ENCODE measurements at places on chromosomes 5 and 9. TPM values are rescaled to one million over a fixed set of nuclear protein-coding genes. Genes with fewer than 3 reads are reported as not detected.

- DNase-seq: no peak
Observed at GRCh38 chr9:134502809-134503211, 138.8 kb upstream of the COL5A1 start.

C5orf58 gene
- 0.49 TPM for polyA plus RNA-seq

DNA sequence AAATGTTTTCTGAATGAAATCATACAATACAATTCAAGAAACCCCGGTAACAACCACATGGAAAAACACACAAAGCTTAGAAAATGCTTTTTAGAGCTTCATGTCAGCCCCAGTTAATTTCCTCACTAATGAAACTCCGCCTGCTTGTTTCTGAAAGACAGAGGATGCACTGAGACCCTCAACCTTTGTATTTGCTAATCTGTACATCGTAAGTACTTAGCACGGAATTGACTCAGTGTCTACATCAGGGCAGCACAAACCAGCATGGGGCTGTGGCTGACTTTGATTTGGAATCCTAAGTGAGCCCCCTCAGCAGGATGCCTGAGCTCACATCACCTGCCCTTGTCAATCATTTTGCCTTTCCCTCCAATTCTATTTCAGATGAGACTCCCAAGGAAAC is 499.1 kb upstream of the MPDZ start:
- no peak for DNase-seq

- no peak for DNase-seq
Observed at GRCh38 chr5:128412145-128412930, 125.7 kb downstream of the FBN2 start.

DNA sequence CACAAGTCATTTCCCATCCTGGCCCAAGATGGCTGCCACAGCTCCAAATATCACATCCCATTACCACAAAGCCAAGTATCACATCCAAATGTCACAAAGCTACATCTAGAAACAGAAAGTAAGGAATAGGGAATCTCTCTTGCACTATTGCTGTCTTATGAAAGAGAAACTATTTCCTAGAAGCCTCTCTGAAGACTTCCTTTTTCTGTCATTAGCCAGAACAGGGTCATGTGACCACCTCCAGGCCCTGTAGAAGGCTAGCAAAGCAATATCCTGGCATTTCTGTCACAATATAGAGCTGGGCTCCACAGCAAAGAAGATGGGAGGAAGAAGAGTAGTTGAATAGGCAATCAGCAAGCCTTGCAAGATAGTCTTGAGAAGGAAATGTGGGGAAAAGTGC is 99.2 kb downstream of the SH3TC2 start:
- no peak for DNase-seq

GRCh38 chr5:149600932-149601331 is 19.6 kb downstream of the ARHGEF37 start:
- DNase-seq: no peak

- no peak for DNase-seq
Observed at GRCh38 chr9:81717061-81717746, 27.9 kb upstream of the TLE1 start.

DNA sequence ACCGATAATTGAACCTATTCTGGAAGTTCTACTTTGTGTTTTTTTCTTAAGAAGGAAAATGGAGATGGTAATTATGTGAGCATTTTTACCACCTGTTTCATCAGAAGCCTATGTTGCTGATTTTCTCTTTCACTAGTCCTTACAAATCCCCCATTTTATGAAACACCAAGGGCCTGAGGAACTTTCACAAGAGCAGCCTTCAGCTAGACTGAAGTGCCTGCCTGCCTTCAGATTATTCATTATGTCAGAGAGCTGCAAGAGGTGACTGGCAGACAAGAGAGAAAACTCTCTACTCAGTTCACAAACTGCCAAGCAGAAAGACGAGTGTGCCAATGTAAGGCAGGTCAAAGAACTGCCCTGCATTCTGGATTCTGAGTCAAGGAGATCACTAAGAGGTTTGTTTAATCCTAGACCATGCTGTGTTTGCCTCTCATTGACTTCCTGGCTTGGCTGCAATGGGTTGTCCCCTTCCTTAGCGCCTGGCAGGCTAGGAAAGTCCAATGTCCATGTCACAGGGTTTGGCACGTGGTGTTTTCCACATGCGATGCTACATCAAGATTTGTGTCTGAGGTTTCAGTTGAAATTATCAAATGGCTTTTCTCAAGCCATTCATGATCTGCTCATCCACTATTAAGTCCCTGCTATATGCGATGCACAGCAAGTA is 143.3 kb downstream of the CDC42SE2 start:
- no peak for DNase-seq

DNA sequence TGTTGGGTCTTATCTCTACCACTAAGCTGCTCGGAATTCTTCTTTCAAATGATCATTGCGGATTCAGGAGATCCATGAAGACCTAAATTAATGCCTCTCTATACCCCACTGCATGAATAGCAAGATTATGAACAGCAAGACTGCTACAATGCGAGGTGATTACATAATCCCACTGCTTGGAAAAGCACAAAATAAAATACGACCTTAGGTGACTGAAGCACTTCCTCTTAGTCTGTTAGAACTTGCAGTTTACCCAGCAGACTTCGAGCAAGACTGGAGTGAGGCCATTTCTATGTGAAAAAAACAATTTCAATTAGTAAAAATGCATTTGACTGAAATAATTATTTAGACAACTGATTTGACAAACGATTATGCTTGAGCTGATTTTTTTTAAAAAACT is 59.8 kb downstream of the SH3RF2 start:
- no peak for DNase-seq

DNA sequence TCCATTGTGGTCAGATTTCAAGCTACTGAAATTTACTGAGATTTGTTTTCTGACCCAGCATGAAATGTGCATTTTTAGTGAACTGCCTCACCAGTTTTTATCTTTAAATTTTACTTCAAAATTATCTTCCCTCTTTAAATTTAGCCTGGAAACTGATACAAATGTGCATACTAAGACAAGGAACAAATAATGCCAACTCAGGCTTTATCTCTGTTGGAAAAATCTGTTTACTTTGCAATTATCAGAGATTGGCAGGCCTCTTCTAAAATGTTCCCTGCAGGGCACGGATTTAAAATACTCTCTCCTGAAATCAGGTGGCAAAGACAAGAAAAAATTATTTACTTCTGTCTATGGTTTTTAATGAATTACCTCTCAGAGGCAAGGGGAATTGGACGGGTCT is 151.0 kb upstream of the PTCH1 start:
- DNase-seq: no peak

DMRT1 gene
- polyA plus RNA-seq: not detected

Measured in left renal cortex interstitium (tissue), 4 donors.